Ecto neural progenitor cell (in vitro differentiated cells): ENCODE measurements at places on chromosomes 11 and 22.

GRCh38 chr11:68311160-68312116 is 953 bp upstream of the LRP5 start:
- DNase-seq: peak; percentile 54

- no peak for DNase-seq
These were observed 38.8 kb downstream of the STIM1 start for GRCh38 chr11:3894128-3894731.

DNA sequence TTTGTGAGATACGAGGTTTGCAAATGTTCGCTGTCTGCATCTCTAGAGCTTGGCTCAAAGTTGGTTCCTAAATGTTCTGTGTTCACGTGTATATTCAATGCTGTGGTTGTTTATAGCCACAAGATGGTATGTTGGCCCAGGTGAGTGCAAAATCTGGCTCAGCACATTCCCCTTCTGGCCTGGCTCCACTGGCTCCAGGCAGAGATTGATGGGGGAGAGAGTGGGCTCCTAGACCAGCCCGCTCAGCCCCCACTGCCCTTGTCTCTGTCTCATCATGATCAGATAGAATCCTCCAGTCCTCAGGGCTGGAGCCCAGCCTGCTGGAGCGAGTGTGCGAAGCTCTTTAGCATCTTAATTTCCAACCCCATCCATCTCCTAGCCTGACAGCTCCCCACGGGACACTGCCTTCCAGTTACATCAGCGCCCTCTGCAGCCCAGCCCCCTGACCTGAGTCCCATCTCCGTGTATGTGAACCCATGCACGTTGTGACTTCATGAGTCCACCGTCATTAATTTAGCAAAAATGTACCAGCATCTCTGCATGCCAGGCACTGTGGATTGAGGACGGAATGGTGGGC is 2.0 kb downstream of the P2RX3 start:
- peak; percentile 71 for DNase-seq

- DNase-seq: no peak
These were observed 3.1 kb downstream of the IFITM1 start for GRCh38 chr11:316891-317301.

DNA sequence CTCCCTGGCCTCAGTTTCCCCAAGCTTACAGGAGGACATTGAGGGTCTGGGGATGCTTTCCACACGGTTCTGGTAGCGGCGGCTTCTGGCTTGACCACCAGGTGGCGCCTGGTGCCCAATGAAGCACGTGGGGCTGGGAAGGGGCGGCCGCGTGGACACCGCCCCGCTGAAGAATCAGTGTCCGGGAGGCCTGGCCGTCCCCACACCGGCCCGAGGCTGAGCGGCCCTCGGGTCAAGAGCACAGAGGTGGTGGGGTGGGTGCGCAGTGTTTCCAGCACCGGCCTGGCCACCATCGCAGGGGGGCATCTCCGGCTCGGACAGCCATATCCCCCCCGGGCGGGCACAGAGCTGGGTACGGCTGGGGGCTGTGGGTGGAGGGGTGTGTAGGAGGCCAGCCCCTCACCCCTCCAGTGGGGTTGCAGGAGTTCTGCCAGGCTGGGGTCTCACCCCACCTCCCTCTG is 27.8 kb upstream of the PPARA start:
- DNase-seq: peak; percentile 84

GRCh38 chr11:9041747-9042146 is 37.9 kb upstream of the NRIP3 start:
- no peak for DNase-seq

DNA sequence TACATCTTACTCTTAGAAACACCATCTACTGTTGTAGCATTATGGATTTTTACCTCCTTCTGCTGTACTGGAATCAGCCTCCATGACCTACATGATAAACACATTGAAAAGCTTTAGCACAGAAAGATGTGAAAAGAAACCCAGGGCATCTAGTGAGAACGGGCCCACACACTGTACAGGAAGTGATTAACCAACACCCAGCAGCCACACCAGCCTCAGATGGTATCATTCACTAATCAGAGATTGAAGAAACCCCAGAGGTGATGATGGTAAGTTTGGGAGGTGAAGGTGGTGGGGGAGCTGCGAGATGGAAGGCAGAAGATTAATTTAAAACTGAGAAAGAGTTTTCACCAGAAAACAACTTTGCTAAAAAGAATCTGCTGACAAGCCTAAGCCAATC is 46.1 kb downstream of the RASSF10 start:
- no peak for DNase-seq

- no peak for DNase-seq
These were observed 610.7 kb downstream of the NTM start for GRCh38 chr11:131980888-131981668.

DNA sequence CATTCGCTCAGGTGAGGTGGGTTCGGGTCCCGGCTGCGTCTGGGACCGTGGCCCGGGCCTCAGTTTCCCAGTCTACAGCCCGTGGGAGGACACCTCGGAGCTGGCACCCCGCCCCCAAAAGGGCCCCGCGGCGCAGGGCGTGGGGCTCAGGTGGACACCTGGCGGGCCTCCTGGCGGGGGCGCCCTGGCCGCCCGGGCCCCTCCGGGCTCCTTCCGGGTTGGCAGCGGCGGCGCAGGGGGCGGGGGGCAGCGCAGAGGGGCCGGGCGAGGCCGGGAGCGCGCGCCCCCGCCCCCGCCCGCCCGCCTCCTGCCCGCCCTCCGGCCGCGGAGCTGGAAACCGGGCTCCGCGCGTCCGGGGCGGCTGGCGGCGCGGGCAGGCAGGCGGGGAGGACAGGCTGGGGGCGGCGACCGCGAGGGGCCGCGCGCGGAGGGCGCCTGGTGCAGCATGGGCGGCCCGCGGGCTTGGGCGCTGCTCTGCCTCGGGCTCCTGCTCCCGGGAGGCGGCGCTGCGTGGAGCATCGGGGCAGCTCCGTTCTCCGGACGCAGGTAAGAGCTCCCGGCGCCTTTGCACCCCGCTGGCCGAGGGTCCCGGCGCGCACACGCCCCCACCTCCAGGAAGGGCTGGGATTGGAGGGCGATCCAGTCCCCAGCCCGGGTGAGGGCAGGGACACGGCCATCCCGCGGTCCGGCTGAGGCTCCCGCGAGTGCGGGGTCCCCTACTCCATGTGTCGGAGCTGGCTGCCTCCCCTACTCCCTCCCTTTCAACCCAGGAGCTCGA is at the start of gene EMID1:
EMID1 (plus strand) TSS at position 303 of the 778 bp plus-strand sequence; CDS start at position 446, 143 bp downstream.
- peak; percentile 79 for DNase-seq

DNA sequence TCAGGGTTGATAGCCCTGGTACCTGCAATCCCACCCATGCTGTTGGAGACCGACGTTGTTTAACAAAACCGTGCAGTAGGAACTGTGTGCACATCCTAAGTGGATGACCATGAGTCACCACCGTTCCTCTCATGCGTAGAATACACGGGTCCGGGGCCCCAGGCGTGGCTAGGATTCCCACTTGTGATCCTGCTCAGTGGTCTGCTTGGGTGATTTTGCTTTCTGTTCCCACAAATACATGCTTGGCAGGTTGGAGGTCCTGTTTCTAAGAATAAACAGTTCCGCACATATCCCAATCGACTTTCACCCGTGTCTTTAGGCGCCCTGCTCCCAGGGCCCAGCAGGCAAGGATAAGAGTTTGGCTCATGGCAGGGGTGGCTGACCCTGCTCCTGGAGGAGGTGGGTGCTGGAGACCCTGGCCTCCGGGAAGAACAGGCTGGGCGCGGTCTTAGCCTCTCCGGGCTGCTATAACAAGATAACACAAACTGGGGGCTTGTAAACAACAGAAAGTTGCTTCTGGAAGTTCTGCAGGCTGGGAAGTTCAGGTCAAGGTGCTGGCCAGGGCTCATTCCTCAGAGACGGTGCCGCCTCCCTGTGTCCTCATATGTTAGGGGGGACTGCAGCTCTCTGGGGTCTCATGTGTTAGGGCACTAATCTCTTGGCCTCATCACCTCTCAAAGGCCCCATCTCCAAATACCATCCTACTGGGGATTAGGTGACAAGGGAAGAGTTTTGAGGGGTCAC is 1028.3 kb downstream of the BRD1 start:
- DNase-seq: peak; percentile 22

GRCh38 chr11:134536677-134537076 is 124.6 kb upstream of the B3GAT1 start:
- no peak for DNase-seq

DNA sequence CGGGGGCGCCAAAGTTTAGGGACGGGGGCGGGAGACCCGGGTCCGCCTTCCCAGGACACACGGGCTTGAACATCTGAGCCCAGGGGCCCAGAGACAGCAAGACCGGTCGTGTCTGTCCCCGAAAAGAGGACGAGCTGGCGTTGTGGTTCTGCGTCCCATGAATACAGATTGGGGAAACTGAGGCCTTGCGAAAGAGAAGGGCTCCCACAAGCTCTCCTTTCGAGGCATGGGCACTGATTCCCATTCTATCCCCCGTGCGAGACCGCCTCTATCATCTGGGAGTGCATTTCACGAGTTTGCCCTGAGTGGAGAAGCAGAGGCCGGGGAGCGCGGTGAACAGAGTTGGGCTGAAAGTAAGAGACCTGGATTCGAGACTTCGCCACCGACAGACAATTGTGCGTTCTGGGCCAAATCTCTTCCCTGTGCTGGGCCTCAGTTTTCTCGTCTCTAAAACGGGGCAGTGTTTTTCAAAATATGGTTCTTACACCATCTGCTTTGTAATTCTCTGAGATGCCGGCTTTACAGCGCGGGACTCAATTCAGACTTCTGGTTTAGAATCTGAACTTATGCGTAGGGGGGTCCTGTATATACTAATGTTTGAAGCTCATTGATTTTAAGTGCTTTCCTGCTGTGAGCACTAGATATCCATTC is 471 bp downstream of the RNF185 start:
- DNase-seq: no peak

DNA sequence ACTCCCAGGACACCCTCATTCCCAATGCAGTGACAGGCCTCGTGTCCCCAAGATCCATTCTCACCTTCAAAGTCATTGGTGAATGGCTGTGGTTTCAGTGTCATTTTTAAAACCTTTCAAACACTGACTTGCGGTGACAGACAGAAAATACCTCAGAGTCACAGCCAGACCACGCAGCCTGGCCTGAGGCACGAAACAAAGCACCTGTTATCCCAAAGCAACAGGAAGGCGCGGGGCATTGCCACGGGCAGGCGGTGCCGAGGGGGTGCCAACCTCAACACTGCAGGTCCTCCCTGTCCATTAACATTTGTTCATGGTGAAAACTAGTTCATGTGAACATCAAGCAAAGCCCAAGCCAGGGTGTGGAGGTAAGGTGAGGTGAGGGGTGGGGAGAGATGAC is 38.2 kb downstream of the RPUSD4 start:
- DNase-seq: no peak

- no peak for DNase-seq
These were observed 59.3 kb downstream of the CELSR1 start for GRCh38 chr22:46478083-46478551.

GRCh38 chr11:13358596-13359270 is 81.1 kb downstream of the BMAL1 start:
- DNase-seq: no peak

DNA sequence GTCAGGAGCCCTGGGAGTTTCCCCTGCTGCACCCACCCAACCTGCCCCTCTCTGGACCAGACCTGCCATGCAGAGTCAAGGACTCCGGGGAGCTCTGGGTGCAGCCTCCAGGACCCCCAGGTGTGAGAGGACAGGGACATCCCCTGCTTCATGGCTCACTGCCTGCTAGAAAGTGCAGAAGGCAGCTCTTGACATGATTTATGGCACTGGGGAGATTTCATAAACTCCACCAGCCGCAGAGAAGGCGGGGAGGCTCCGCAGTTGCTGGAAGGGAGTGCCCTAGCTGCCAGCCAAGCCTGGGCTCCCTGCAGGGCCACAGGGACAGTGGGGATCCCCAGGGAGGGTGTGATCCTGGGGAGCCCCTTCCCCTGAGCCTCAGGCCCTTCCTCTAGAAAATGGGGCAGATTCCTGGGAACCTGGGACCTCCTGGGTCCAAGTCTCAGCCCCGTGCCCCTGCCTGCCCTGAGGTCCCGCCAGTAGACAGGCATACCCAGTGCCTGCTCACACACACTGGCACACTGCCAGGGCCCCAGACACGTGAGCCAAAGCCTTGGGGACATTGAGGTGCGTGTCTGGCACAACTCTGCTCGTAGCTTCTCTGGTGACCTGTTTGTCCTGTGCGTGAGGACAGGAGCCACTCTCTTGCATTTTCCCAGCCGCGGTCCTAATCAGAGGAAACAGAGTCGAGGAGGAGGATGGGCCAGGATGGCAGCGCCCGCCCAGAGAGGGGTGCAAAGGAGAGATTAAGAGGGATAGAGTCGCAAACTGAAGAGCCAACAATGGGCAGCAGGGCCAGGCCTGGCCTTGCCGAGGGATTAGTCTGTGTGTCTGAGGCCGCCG is 13.8 kb downstream of the CABP7 start:
- no peak for DNase-seq

GRCh38 chr11:63940786-63941185 is 2.0 kb downstream of the NAA40 start:
- no peak for DNase-seq

GRCh38 chr11:80390505-80390904 is 949.7 kb upstream of the TENM4 start:
- DNase-seq: no peak

DNA sequence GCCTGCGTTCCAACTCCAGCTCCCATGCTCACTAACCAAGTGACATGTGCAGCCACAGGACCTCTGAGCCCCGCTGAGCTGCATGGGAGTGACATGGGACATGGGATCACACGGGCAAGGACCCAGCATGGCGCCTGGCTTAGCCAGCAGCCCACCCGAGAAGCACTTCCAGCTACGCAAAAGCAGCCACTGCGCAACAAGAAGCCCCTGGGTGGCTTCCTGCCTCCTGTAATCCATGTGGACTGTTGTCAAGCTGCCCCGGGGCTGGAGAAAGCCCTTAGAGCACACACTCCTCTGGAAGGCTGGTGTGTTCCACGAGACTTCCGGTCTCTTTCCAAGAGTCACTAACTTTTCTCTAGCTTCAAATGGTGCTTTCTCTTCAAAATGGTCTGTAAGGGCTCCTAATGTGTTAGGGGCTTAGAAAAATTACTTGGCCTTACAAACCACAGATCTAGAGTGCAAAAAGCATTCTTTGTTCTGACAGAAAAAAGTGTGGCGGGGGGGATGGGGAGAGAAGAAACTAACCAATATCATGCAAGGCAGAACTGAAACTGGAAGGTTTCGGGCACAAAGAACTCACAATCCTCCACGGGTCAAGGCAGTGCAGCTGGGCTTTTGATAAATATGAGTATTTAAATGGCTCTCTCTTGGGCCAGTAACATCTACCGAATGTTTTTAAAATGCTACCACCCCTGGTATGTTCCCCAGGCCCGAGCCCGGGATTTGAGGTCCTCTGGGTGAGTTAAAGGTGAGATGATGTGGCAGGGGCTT is 5.5 kb downstream of the C11orf24 start:
- DNase-seq: no peak

- DNase-seq: no peak
These were observed 55.0 kb upstream of the PRODH start for GRCh38 chr22:18991138-18991432.

DNA sequence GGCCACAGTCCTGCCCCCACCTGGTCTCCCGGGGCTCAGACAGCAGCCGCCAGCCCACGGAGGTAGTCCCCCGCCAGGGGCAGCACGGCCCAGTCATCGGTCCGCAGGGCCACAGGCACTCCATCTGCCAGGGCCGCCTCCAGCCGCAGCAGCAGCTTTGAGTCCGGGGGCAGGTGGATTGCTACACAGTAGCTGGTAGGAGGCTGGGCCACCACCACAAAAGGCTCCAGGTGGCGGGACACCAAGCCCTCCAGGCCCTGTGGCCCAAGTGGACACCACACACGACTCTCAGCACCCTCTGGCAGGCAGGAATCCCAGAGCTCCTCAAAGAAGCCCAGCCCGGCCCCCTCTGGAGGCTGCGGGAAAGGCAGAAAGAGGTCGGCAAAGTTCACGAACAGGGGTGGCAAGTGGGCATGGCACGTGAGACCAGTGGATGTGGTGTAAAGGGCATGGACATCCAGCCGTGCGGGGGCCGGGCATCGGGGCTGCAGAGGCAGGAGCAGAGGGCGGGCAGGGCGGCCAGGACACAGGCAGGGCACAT is 2.9 kb downstream of the AP5B1 start:
- peak; percentile 31 for DNase-seq
